ENCODE measurements at places on chromosomes 11 and 22.
A peak's percentile ranks its signal among the peaks of the same experiment; 100 is the strongest.

GRCh38 chr11:100914415-100915110 lies 215.1 kb downstream of the PGR start:
- DNase-seq: no peak

- DNase-seq: peak; percentile 23
Observed at GRCh38 chr22:44384563-44385295, 72.0 kb upstream of the SHISAL1 start.

- DNase-seq: no peak
Observed at GRCh38 chr22:35467681-35468434, 67.9 kb downstream of the MCM5 start.

- no peak for DNase-seq
Observed at GRCh38 chr22:43114958-43115357, 4.4 kb downstream of the BIK start.

DNA sequence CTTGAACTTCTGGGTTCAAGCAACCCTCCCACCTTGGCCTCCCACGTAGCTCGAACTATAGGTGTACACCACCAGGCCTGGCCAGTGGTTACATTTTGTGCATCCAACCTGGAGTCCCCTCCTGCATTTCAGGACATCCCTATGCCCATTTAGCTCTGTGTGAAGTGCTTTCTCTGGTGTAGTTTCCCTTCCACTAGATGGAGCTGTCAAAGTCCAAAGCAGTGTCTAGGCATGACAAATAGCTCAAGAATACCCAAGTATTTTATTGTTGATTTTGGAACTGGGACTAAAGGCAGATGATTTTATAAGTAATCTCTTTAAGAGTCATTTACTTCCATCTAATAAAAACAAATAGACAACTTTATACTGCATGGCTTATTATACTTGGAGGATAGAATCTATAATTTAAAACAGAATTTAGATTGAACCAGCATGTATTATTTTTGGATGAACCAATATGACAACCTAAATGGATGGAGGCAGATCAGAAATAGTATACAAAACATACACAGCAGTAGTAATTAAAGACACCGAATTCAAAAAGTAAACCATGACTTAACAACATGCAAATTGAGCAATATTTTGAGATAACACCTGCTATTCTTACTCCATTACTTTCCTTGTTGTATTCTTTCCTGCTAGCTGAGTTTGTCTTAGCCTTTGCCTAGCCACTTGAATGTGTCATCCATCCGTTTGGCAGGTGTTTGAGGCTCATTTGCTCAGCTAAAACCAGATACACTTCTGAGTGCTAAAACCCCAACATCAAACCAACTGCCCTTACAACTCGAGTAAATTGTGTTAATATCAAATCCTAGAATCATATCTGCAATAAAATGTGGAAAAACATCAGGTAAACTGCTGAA lies 37.7 kb downstream of the EIF4ENIF1 start:
- no peak for DNase-seq

DNA sequence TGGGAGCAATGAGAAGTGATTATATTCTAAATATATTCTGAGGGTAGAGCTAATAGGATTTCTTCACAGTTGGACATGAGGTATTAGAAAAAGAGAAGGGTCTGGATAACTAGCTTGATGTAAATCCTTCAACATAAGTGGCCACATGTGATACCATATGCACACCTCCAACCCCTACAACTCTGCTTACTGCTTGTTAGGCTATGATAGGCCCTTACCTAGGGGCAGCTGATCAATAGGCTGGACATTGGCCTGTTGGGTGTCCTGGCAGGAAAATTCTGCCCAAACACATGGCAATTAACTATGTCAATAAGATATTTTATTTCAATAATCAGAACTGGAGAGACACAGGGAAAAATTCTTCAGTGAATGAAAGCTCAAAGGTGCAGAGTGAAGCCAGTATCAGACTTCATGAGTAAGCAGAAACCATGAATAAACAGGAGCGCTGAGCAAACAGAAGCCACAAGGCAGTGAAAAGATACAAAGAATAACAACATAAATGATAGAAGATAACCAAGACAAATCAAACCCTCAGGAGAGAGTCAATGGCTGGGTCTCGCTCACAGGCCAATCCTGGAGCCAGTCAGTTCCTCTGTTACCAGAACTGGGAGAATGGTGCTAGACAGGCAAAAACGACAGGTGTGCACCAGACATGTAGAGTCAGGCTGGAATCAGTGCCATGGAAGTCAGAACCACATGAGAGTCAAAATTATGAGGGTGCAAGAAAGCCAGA lies 46.3 kb upstream of the PSMA1 start:
- no peak for DNase-seq

GRCh38 chr11:35541621-35542375 lies 16.4 kb upstream of the PAMR1 start:
- DNase-seq: no peak

- no peak for DNase-seq
Observed at GRCh38 chr11:45702511-45702910, 37.1 kb upstream of the CHST1 start.

GRCh38 chr11:46006418-46007070 lies 84.1 kb downstream of the LARGE2 start:
- DNase-seq: no peak

DNA sequence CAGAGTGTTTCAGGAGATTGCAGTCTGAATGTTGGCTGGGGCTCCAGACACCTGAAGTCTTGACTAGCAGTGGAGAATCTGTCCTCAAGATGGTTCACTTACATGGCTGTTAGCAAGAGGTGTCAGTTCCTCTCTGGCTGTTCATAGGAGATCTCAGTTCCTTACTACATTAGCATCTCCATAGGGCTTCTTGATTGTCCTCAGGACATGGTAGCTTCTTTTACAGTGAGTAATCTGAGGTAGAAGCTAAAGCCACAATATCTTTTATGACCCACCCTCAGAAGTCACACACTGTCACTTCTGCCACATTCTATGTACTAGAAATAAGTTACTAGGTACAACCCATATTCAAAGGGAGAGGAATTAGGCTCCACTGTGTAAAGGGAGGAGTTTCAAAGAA lies 10.5 kb upstream of the PATL1 start:
- DNase-seq: no peak

- DNase-seq: no peak
Observed at GRCh38 chr11:57120192-57120965, 61.4 kb upstream of the LRRC55 start.

DNA sequence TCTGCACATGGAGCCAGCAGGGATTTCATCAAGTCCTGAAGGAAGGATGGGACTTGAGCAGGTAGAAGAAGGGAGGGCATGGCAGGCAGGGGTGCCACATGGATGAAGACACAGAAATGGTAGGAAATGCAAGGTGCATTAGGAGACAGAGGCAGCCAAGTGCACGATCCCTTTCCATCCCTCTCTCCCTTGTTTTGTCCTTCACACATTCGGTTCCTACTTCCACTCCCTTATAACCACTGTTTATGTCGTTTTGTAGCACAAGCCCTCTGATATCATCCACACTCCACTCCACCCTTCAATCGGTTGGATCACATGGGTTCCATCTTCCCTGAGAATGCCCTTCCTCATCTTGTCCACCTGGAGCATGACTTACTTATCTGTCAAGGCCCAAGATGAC lies 35.2 kb downstream of the IFT27 start:
- DNase-seq: no peak

GRCh38 chr22:26679003-26679629 lies 21.7 kb downstream of the MIAT start:
- DNase-seq: peak; percentile 88

DNA sequence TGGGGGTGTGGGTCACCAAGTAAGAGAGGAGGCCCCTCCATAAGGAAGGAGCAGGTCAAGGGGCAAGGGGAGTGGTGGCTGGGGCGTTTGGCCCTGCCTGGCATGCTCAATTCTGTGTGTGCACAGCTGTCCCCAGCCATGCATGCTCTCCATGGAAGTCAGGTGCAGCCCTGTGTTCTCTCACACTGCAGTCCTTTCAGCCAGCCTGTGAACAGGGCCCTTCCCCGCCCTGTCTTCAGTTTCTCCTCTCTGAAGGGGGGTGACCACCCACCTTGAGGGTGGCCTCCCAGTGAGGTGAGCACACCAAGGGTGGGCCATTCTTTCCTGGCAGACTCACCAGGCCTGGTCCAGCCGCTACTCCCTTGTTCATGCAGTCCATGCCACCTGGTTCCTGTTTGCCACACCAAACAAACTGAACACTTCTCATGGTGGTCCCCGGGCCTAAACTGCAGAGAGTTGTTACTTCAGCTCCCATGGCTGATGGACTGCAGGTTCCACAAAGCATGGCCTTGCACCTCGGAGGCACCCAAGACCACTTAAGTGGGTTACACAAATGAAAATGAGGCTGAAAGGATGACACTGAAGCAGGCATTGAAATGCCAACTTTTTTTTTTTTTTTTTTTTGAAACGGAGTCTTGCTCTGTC lies 1.7 kb upstream of the CHCHD10 start:
- no peak for DNase-seq

DNA sequence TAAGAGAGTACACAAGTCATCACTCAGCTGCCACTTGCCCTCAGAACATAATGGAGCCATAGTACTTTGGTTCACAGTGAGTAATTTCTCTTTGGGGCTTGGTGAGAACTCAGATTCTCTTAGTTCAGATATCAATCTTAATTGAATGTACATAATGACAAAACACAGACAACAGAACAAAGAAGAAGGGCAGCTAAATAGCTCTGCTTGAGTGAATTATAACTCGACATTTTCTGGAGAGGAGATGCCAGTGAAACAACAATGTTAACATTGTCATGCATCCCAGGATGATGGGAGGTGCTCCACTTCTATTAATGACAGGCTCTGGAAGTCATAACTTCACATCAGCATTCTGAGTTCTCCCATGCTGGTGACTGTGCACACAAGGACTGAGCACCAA lies 508.1 kb downstream of the TMEM135 start:
- DNase-seq: no peak

DNA sequence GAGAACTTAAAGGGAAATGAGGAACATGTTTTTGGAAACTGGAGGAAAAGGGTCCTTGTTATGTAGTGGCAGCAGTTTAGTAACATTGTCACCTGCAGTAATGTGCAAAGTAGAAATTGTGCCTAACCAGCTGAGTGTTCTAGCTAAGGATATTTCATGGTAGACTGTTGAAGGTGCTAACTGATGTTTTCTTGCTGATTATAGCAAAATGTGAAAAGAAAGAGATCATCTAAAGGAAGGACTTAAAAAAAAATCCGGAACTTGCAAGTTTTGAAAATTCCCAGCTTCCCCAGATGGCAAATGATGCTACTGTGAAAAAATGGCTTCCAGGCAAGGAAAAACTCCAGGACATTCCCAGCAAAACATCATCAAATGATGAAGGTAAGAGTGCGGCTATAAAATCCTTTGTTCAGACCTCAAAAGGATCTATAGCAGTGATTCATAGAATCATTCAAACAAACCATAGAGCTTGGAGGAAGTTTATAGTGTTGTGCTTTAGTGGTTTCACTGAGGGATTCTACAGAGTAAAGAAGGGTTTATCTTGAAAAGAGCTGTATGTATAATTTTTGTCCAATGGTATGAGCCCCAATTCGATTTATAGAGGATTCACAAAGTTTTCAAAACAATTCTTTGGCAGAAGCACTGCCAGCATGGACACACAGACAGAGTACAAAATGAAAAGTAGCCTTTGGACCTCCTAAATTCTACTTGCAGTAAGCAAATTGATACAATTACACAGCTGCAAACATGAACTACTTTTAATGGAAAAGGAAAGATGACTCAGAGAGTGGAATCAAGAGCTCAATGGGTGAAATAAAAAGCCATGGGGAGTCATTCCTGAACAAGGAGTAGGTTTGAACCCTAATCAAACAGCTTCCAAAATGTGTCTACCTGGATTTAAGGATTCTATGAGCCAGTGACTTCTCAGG lies 4.3 kb upstream of the TRIM44 start:
- no peak for DNase-seq

- DNase-seq: peak; percentile 45
Observed at GRCh38 chr11:134120143-134120850, 51.4 kb downstream of the JAM3 start.

GRCh38 chr22:47174096-47174495 lies 411.6 kb downstream of the TBC1D22A start:
- no peak for DNase-seq

- DNase-seq: no peak
Observed at GRCh38 chr11:27860811-27861210, 160.6 kb upstream of the BDNF start.

GRCh38 chr11:6824136-6824823 lies 21.2 kb upstream of the OR10A5 start:
- no peak for DNase-seq

- no peak for DNase-seq
Observed at GRCh38 chr11:69791276-69792180, 16.4 kb upstream of the FGF4 start.

- no peak for DNase-seq
Observed at GRCh38 chr22:49295465-49295743, 532.3 kb downstream of the BRD1 start.

GRCh38 chr11:33874910-33875490 lies 16.9 kb downstream of the LMO2 start:
- no peak for DNase-seq

DNA sequence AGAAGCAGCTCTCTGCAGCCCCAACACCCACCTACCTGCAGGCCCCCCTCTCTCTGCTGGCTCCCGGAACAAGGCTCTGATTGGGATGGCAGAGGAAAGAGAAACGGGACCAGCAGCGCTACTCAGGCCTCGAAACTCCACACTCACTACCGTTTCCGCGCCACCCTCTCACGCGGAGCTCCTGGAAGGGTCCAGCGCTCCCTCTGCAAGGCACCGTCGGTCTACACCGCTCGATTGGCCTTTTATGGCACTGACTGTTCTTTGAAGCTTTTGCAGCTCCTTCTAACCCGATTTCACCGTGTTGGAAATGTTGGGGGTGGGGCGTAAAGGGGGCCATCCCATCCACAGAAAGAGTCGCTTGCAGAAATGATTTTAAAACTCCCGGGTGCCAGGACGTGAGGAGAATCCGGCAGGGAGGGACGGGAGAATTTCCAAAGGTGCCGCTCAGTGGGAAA lies 323 bp upstream of the PANX1 start:
- no peak for DNase-seq

DNA sequence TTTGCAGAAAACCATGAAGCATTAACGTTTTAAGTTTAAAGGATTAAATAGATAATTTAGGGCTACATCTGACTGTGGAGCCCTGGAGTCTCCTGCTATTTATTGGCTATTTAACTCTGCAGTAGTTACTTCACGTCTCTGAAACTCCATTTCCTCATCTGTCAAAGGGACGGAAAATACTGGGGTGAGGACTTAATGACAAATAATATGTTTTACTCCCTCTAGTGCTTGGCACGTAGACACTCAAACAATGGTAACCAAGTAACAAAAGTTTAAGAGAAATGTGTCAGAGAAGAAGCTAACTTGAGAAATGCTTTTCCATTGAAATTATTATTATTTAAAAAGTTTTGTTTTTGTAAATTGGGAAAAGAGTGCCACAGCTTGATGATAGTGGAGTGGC lies 130.7 kb upstream of the RCN1 start:
- DNase-seq: no peak

- DNase-seq: no peak
Observed at GRCh38 chr11:93591247-93591898, 48.2 kb upstream of the SMCO4 start.

DNA sequence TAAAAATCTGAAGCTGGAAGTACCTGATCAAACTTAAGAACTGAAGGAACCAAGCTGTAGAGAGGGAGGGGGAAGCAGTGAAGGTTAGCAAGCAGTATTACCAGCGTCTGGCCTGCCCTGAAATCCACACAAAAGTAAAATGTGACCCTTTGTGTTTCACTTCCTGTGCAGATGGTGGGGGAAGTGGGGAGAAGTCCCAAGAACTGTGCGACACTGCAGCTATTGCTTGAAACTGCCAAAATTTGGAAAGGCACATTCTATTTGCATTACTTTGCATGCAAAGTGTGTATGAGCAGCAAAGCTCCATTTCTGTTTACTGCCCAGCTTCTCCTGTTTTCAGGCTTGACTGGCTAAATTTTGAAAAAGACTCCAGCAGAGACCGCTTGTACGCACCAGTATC lies 72.1 kb upstream of the BMAL1 start:
- DNase-seq: no peak
